ENCODE measurements at places on chromosomes 11 and 22.
A peak's percentile ranks its signal among the peaks of the same experiment; 100 is the strongest.

DNA sequence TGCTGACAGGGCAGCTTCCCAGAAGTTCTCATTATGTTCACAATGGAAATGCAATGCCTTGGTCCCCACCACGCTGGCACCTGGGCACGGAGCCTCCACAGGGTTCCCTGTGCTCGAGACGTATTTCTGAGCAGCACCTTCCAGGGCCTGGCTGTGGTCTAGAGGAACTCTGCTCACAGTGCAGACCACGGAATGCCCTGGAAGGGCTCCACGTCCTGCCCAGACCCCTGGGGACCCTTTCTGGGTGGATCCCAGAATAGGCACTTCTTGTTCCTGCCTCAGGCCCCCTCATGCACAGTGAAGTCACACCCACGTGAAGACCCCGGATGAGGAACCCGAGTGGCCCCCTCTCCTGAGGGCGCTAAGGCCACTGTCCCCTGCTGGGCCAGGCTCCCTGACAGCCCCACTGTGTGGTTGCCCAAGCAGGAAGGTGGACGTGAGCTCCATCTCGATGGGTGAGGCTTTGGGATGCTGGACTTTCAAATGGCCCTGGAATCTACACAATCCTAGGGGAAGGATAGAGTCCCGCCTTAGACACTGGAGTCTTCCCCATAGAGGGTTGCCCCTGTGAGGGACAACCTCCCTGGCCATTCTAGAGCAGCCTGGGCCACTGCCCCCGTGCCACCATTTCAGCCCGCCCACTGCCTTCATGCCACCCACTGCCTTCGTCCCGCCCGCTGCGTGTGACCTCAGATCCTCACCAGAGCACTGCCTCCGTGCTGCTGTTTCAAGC lies 1106.8 kb downstream of the BRD1 start:
- DNase-seq: no peak

- peak; percentile 34 for DNase-seq
Observed at GRCh38 chr22:24156141-24156912, 25.0 kb upstream of the SUSD2 start.

DNA sequence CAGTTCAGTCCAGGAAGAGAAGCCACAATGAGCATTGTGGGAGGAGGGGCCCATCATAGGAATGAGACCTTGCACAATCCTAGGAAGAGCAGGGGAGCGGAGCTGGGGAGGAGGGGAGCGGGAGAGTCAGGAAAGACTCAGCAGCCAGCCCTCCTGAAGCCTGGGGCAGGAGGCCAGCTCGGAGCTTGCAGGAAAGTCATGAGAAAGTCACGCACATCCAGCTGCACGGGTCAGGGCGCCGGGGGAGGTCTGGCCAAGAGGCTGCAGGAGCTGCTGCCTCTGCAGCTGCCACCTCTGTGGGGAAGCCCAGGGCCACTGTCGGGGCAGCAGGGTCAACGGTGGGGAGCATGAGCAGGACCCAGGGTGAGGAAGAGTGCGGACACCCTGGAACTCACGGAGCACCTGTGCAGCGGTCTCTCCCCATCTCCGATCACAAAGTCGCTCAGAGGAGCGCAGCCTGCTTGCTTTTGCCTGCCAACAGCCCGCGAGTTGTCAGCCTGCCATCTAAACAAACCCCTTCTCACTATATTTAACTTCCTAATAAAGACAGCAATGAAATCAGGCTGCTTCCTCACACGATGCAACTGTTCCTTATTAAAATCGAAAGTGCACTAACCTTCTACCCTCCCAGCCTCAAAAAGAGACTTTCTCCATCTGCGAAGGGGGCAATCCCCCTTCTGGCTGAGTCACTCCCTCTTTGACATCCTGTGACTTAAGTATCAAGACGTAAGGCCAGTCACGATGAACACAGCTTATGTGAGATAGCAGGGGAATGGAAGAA lies 52.9 kb upstream of the RTL6 start:
- peak; percentile 49 for DNase-seq

GRCh38 chr11:94641167-94641761 lies 74.1 kb downstream of the PIWIL4 start:
- no peak for DNase-seq

DNA sequence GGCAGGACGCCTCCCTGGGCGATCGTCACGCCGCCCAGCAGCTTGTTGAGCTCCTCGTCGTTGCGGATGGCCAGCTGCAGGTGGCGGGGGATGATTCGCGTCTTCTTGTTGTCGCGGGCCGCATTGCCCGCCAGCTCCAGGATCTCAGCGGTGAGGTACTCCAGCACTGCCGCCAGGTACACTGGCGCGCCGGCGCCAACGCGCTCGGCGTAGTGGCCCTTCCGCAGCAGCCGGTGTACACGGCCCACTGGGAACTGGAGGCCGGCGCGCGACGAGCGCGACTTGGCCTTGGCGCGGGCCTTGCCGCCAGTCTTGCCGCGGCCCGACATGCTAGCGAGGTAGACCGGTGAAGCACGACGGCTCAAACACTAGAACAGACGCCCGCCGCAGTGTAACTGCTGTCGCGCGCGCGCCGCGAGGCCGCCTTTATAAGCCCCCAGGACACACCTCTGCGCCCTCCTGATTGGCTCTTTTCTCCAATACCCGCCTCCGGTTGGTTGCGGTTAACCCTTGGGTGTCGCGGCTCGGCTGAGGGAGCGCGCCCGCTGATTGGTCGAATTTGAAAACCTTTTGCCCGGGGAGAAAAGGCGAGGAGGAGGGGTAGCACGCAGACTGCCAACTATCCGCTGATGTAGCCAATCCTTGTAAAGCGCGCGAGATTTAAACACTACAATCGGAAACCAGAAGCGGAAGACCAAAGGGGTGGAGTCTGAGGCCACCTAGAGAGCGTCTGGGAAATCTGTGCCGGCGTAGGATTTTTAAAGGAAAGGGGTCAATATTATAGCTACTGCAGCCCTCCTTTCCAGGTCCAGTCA lies 6.4 kb downstream of the DPAGT1 start:
- peak; percentile 100 for DNase-seq

DNA sequence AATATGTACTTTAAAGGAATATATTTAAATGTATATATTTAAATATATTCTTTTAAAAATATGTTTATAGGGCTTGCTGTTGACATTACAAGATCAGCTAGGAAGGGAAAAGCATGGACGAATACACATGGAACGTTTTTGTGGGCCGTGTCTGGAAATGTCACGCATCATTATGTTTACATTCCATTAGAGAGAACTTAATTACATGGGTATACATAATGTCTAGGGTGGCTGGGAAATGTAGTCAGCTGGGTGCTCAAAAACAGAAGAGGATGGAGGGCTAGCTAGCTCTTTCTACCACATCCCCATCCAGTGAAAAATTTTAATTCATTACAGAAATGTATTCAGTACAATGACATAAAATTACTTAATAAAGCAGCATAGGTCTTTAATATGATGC lies 371.2 kb downstream of the DYNC2H1 start:
- no peak for DNase-seq

- no peak for DNase-seq
Observed at GRCh38 chr11:76632492-76632891, 38.1 kb downstream of the LRRC32 start.

- no peak for DNase-seq
Observed at GRCh38 chr11:99571094-99571493, 550.3 kb downstream of the CNTN5 start.

DNA sequence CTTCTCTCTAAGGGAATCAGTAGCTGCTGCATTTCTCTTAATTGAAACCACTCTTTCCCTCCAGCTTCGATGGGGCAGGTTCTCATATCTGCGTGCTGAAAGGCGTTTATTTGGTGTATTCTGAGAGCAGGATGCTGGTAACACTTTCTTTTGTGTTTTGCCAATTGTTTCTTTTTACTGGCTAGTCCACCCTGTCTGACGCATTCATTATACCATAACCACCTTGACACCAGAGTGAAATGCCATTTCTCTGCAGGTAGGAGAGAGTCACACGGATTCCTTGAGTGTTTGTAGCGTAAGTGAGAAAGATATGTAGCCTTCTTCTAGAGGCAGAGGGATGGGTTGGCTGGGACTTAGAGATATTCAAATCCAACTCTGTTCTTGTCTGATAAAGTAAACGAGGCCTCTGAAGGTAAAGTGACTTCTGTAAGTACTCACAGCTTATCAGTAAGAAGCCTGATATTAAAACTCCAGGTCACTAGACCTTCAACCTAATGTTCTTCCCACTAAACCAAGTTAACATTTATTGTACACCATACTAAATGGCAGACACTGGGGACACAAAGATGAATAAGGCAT lies 21.4 kb downstream of the CD44 start:
- DNase-seq: no peak

DNA sequence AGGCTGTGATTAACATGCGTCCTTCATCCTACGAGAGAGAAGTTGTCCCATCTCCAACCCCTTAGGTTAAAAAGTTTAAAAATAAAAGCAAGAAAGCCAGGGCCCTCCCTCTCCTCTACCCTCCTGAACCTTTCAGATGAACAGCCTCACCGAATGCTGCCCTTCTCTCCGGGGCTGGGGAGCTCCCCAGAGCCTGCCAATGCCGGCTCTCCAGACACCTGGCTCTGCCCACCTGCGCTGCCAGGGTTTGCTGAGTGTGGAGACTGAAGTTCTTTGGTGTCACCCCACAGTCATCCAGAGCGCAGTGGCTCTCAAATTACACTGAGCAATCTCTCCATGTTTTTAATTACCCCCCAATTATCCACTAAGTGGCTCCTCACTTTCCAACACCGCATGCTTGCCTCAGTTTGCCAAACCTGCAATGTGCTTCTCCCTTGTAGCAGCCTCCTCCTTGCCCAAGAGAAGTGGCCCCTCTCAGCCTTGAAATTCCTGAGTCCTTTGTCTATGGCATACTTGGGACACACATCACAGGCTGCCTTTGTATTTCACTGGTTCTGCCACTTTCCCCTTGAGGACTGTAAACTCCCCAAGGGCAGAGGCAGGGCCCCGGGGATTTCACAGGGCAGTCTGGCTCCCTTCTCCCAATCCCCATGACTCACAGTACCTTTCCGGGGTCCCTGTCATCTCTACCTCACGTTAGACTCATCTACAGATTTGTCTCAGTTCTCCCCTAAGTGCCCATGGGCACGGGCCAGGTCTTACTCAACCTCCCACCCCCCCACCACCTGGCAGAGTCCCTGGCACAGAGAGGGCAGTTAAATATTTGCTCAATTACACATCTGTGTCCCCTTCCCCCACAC lies 2.0 kb downstream of the MYH9 start:
- peak; percentile 82 for DNase-seq

GRCh38 chr11:19253153-19253745 lies 12.5 kb upstream of the E2F8 start:
- DNase-seq: no peak

- DNase-seq: peak; percentile 30
Observed at GRCh38 chr22:36510966-36511881, 4.4 kb upstream of the FOXRED2 start.

DNA sequence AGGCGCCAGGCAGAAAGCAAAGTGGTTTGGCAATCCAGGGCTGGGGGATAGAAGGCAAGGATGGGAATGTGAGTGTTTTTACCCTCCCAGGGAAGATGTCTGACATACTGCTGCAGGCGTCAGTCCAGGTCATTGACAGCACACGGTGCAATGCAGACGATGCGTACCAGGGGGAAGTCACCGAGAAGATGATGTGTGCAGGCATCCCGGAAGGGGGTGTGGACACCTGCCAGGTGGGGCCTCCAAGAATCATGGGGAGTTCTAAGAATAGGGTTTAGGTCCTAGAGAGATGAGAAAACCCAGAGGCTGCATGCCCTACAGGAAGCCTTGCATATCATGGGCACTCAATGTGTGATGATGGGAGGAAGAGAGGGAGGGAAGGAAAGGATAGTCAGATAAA lies 28.3 kb upstream of the SMIM35 start:
- DNase-seq: no peak

DNA sequence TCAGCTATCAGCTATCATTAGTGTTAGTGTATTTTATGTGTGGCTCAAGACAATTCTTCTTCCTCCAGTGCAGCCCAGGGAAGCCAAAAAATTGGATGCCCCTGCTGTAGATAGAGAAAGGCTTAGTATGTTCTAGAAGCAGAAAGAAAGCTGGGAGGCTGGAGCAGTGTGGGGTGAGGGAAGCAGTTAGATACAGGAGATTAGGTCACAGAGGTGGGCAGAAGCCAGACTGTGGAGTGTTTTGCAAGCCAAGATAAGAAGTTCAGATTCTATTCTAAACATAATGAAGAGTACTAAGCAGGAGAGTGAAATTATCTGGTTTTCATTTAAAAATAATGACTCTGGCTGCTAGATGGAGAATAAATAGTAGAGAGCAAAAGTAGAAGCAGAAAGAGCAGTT lies 381.7 kb downstream of the DCDC1 start:
- DNase-seq: no peak

DNA sequence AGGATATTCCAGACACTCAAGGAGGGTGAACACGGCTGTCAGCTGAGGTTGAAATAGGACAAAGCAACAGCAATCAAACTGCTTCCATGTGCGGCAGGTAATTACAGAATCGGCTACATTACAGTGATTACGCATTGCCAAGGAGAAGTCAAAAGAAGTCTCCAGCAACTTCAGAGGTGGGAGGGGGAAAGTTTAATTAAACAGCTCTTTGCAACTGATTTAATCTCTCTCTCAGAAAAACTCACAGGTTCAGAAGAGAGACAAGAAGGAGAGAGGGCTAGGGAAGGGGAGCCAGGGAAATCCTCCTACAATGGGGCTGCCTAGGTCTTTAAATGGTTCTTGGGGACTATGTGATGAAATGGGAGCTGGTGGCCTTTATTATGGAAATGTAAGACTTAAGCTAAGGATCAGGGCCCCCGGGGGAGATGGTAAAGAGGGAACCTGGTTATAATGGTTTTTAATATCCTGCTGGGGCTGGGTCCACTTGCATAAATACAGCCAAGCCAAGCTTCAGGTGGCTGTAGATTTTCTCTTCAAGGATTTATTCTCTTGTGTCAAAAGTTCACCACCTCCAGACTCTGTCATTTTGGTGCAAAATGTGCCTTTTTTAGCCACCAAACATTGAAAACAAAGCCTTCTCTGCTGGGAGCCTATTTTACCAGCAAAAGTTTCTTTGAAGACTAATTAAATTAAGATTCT lies 354.7 kb upstream of the NARS2 start:
- DNase-seq: no peak

- peak; percentile 67 for DNase-seq
Observed at GRCh38 chr11:12090061-12090591, 20.3 kb upstream of the MICAL2 start.

DNA sequence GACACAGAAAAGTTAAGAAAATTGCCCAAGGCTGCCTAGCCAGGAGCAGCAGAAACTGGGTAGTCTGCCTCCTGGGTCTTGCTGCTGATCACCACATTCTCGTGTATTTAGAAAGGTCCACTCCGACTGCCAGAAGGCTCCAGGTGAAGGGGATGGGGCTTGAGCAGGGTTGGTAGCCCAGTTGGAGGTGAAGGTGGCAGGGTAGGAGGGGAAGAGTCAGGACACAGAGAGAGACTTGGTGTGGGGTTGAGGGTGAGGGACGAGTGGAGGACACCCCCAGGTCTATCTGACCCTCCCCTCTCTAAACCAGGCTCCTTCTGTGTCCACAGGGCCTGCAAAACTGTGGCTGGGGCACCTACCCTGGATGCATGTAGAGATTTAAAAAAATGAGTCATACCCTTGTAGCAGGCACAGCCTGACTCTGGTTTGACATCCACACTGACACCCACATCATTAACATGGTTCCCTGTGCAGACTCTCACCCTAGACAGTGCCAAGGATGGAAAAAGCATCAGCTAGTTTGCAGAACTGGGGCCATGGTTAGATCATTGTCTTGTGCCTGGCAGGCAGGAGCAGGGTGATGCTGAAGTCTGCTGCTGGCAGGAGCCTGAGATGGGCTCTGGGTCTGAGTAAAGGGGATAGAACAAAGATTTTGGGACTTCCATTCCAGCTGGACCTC lies 273.2 kb downstream of the TENM4 start:
- DNase-seq: no peak

Measured in RWPE1 (cell line).